NCI-H2081 treated with DMSO at 0.1 percent for 48 hours (cell line): ENCODE measurements at places on chromosomes 1 and 21.

DNA sequence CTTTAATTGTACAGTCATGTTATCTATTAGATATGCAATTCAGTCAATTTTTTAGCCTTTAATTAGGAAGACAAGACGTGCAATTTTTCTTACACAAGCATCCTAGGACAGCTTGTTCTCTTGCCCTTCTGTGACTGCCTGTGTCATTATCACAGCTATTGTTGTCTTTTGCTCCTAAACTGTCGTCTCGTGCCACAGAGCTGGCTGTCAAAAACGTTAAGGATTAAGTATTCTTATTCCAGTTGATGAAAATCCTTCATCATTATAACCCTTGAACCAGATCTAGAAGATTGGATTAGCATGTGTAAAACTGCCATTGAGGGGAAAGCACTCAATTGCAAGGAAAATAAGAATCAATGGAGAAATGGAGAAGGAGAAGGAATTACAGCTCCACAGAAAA, 43.8 kb upstream of the AIM2 start:
- no peak for DNase-seq

- no peak for DNase-seq
These were observed 35.6 kb downstream of the MEF2D start for GRCh38 chr1:156464825-156465452.

- DNase-seq: no peak
These were observed 27.5 kb upstream of the SLC30A1 start for GRCh38 chr1:211606332-211606913.

DNA sequence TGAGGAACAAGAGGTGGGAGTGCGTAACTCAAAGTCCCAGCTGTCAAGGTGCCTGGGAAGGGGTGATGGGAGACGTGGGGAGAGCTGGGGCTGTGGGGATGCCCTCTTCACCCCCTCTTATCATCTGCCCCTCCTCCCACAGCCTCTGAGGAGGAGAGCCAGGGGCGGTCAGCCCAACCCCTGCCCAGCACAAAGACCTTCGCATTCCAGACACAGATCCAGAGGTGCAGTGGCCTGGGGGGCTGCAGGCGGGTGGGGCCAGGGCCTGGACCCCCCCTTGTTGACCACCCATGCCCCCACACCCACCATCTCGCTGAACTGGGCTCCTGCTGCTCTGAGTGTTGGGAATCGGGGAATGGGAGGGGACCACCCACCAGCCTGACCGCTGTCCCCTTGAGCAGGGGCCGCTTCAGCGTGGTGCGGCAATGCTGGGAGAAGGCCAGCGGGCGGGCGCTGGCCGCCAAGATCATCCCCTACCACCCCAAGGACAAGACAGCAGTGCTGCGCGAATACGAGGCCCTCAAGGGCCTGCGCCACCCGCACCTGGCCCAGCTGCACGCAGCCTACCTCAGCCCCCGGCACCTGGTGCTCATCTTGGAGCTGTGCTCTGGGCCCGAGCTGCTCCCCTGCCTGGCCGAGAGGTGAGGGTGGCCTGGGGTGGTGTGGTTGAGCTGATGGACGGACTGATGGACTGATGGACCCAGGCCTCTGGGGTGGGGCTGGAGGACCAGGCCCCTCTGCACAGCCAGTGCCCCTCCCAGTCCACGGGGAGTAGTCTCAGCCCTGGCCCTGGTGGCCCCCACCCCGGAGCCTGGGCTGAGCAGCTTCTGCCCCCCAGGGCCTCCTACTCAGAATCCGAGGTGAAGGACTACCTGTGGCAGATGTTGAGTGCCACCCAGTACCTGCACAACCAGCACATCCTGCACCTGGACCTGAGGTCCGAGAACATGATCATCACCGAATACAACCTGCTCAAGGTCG, 29.7 kb downstream of the TRIM11 start:
- no peak for DNase-seq

DNA sequence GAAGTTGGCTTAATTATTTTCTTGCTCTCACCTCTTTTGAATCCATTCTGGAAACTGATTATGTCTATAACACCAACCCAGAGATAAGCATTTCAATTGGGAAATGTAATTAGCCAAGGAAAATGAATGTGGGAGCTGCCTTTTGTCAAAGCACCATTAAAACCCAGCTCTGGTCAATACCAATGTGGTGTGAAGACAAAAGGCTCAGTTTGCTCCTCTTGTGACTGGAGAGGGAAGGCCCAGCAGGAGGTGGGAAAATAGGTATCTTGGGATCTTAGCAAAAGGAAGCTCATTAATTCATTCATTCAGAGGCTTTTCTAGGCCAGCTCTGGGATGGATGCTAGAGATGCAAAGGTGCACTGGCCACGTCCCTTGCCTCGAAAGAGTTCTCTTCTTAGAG, 75.0 kb upstream of the SELENON start:
- no peak for DNase-seq

GRCh38 chr1:110292031-110292741, 47.0 kb upstream of the RBM15 start:
- no peak for DNase-seq

DNA sequence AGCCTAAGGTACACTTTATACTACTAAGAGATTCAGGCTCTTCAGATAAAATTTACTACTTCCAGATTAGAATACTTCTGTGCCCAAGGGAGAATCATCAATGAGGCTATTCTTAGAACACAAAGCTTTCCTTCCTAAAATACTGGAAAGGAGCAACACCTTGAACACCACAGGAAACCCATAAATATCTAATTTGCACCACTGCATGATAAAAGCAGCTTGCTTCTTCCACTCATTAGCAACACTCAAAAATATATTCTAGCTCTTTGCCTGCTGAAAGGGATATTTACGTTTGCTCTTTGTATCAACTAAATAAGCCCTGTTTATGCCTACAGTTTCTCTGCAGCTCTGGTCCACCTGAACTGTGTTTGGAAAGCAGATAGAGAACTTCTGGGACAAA, 284.3 kb downstream of the RWDD3 start:
- DNase-seq: no peak

GRCh38 chr1:231666220-231666936, 39.8 kb downstream of the DISC1 start:
- no peak for DNase-seq

DNA sequence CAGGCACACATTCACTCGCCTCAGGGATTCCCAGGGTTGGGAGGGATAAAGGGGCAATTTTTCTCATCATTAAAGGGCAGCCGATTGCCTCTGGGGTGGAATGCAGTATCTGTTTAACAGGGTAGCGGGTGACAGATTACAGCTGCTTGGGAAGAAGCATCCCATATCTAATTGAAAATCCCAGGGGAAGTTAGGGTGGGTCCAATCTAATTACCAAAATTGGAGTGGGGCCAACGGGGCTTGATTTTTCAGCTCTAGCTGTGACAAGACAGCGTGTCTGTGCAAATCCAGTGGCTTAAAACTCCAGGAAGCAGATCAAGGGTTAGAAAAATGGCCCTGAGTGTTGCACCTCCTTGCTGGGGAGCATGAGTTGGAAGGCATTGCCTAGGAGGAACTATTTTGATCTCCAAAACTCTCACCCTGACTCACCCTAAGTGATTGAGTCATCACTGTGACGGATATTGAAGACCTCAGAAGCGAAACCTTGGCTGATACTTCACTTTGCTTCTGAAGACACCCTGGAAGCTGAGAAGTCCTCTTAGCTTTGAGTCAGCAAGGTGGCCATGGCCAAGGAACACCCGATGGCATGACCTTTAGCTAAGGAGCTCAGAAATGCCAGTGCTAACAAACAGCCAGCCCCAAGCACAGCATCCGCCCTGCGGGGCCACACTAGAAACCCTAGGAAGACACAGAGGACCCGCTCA, 46.0 kb downstream of the GRHL3 start:
- no peak for DNase-seq

GRCh38 chr1:9687874-9688582, 36.5 kb downstream of the PIK3CD start:
- no peak for DNase-seq

GRCh38 chr1:212186427-212187207, 98.6 kb upstream of the PPP2R5A start:
- no peak for DNase-seq

DNA sequence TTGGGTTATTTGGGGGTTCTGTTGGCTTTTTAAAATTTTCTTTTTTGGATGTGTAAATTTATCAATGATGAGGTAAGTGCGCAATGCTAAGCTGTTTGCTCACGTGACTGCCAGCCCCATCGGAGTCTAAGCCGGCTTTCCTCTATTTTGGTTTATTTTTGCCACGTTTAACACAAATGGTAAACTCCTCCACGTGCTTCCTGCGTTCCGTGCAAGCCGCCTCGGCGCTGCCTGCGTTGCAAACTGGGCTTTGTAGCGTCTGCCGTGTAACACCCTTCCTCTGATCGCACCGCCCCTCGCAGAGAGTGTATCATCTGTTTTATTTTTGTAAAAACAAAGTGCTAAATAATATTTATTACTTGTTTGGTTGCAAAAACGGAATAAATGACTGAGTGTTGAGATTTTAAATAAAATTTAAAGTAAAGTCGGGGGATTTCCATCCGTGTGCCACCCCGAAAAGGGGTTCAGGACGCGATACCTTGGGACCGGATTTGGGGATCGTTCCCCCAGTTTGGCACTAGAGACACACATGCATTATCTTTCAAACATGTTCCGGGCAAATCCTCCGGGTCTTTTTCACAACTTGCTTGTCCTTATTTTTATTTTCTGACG, 3.1 kb downstream of the OLIG2 start:
- no peak for DNase-seq
